ENCODE measurements at places on chromosomes 5 and 9. TPM values are rescaled to one million over a fixed set of nuclear protein-coding genes. Genes with fewer than 3 reads are reported as not detected.

Gene HAPLN1
- not detected for polyA plus RNA-seq

Gene IL9
- not detected for polyA plus RNA-seq

Gene GRXCR2
- not detected for polyA plus RNA-seq

Gene DDX4
- not detected for polyA plus RNA-seq

Gene CCDC171
- 1.0 TPM for polyA plus RNA-seq

Gene CAMK2A
- 0.67 TPM for polyA plus RNA-seq

Gene MED22
- polyA plus RNA-seq = 22.8 TPM

Gene RAPGEF6
- polyA plus RNA-seq = 5.9 TPM

Gene PKN3
- 16.7 TPM for polyA plus RNA-seq

Gene SV2C
- polyA plus RNA-seq = not detected

Gene MEGF10
- not detected for polyA plus RNA-seq

DNA sequence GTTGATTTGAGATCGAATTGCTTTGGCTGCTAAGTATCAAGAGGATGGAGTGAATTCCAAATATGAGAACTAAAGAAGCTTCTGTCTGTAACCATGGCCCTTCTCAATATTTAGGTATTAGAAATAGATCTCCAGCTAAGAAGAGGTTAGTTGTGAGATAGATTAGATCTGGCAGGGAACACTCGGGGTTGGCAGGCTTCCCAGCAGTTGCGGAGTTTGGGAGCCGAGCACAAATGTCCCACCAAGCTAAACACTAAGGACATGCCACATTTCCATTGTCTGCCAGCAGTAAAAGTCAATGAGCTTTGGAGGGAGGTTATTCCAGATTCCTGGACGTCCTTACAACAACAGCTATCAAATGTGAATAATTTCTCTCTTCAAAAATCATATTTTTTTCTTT lies 85.8 kb downstream of the TAF11L14 start:
- no peak for DNase-seq

GRCh38 chr5:101534491-101535110 lies 631.5 kb upstream of the ST8SIA4 start:
- no peak for DNase-seq

DNA sequence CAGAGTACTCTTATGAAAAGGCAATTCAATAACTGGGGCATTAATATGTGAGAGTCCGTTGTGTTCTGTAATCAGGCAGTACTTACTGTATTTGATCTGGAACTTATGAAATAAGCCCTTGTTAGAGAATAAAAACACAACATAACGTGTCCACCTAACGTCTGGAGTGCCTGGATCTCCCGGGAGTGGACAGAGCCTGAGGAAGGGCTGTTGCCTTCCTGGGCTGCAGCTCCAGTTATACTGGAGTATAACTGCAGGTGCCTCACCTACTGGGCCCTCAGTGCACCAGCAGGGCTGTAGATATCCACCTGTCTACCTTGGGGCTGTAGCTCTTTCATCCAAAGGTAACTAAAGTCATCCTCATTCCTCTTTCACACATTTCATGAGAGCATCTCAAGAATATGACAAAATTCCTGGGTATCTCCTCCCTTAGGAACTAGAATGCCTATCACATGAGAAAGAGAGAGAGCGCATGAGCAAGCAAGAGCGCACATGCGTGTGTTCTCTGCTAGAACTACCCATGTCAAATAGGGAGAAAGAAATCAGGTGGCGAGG lies 200.1 kb downstream of the GAPVD1 start:
- DNase-seq = no peak

DNA sequence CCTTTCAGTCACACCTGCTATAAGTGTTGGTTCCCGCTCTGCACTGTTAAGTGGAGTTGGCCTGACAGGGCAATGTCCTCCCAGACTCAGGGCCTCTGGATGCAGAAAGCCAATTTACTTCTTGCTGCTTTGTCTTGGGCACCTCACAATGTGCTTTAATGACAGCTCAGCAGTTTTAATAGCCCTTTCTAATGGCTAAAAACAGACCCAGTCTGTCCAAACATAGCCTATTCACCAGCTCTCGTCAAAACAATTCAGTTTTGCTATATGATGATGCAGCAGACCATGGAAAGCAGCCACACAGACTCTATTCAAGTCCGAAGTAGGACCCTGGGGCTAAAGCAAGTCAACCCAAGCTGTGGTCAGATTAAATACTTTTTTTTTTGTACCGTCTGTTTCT lies 529.1 kb upstream of the SEMA6A start:
- no peak for DNase-seq

DNA sequence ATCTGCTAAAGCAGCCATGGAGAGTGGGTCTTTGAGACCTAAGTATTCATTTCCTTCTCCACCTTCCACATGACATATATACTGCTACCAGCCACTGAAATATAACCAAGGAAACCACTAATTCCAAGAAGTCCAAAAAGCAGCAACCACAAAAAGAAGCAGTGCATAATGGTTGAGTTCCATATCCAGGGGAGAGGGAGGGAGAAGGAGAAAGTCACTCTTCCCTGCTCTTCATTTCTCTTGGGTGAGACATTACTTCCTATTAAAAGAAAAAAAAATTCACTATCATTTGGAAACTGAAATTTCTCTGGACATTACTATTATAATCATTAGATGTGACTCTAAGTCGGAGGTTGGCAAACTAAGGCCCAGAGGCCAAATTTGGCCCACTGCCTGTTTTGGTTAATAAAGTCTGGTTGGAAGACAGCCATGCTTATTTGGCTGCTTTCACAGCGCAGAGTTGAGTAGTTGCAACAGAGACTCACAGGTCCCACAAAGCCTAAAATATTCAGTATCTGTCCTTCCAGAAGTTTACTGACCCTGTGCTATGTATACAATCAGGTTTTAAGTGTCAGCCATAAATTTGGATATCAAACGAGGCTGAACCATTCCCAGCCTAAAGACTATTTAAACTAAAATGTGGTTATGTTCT lies 168.6 kb downstream of the MPDZ start:
- DNase-seq = no peak

GRCh38 chr9:75892216-75892911 lies 1.9 kb downstream of the PCSK5 start:
- DNase-seq = peak; percentile 22

- no peak for DNase-seq
Measured at GRCh38 chr9:123753669-123754258, 176.2 kb downstream of the DENND1A start.

DNA sequence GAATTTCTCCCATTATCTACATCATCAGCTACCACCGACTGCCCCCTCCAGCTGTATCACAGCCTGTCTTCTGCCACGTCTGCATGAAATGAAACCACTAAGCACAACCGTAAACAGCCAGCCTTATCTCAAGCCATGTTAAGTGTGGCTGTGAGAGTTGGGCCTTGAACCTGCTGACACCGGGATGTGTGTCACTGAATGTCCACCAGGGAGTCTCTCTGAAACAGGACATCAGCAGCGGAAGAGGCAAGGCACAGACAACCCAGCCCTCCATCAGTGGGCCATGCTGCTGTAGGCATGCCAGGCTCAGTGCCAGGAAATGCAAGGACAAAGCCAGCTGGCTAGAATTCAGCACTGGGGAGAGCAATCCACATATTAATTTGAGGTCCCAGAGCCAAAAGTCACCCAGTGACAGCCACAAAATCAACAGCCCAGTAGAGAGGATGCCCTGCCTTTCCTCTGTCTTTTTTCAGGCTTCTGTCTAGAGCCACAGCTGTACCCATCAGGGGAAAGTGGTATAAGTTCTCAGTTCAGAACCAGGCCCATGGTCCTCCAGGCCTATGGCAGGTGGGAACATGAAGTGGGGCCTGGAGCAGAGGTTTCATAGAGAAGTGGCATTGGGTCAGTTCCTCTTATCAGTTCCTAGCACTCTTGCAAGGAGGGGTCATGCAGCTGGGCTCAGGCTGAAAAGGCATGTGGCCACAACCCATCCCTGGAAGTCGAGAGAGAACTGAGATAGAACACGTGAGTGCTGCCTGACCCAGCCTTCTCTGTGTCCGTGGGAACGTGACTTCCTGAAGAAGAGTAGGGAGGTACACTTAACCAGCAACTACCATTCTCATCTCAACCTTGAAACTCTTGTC lies 199.4 kb downstream of the ESM1 start:
- no peak for DNase-seq

- DNase-seq = no peak
Measured at GRCh38 chr5:31921852-31922305, 252.2 kb downstream of the GOLPH3 start.

- DNase-seq = no peak
Measured at GRCh38 chr5:168648016-168648415, 68.8 kb upstream of the PANK3 start.

GRCh38 chr9:72065076-72065475 lies 4.7 kb upstream of the C9orf57 start:
- DNase-seq = no peak

DNA sequence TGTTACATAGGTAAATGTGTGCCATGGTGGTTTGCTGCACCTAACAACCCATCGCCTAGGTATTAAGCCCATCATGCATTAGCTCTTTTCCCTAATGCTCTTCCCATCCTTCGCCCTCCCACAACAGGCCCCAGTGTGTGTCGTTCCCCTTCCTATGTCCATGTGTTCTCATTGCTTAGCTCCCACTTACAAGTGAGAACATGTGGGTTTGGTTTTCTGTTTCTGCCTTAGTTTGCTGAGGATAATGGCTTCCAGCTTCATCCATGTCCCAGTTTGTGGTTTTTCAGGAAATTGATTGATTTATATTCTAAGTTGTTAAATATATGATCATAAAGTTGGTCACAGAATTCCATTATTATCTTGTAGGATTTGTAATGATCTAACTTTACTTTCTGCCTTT lies 85.3 kb upstream of the CAST start:
- DNase-seq = no peak

DNA sequence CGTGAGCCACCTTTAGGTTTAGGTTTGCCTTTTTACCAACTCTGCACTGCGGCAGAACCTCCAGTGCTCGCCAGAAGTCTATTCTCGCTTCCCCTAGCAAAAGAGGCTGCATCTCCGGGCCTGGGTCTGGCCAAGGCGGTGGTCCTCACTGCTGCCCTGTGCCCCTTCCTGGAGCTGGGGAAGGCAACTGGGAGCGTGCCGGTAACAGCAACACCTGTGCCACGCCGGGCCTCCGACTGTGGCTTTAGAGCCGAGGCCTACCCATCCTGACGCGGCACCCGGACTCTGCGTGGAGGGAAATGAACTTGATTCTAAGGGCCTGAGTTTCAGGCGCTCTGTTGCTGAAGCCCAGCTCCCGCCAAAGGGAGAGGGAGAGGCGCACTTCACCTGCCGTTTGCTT lies 82.4 kb upstream of the SPATA31C2 start:
- DNase-seq = no peak

DNA sequence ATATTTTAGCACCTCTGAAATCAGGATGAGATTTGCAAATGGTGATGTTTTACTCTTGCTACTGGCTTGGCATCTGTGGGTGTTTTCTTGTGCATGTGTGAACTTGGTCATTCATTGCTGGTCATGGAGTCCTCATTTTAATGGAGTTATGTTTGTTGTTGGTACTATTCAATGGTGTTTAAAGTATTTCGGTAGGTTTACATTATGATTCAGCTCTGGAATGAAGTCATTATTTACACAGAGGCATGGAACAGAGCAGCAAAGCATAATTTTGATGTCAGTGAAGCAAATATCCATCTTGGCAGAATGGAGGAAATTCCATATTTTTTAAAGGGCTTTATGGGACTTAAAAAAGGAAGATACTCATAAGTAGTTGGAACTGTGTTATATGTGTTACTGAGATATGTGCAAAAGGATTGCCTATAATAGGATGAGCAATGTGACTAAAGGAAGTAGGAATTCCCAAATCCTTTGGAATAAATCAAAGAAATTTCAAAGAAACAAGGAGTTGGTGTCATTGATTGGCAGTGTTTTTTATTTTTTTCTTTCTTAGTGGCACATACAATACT lies 147.4 kb downstream of the ACTBL2 start:
- DNase-seq = peak; percentile 70

DNA sequence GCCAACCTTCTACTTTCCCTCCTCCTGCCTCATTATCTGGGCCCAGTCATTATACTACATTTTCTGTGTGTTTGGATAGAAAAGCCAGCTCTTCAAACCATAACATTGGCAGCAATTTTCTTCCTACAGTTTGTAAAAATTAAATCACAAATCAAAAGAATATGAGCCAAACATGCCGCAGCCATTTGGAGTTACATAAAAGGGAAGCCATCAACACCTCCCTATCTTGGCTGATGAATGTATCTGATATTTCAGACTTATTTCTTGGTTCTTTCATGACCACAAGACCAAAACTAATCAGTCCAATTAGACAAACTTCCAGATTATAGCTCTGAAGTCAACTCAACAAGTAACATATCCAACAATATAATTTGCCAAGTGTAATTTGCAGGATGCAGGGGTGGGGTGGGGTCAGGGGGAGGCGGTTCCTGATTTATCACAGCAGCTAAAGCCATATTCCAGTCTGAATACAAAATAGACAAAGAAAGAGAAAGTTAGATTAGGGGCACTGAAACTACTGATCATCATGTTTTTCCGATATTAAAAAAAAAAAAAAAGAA lies 89.4 kb upstream of the CNTLN start:
- DNase-seq = no peak

- no peak for DNase-seq
Measured at GRCh38 chr5:154101184-154101583, 62.4 kb downstream of the MFAP3 start.

DNA sequence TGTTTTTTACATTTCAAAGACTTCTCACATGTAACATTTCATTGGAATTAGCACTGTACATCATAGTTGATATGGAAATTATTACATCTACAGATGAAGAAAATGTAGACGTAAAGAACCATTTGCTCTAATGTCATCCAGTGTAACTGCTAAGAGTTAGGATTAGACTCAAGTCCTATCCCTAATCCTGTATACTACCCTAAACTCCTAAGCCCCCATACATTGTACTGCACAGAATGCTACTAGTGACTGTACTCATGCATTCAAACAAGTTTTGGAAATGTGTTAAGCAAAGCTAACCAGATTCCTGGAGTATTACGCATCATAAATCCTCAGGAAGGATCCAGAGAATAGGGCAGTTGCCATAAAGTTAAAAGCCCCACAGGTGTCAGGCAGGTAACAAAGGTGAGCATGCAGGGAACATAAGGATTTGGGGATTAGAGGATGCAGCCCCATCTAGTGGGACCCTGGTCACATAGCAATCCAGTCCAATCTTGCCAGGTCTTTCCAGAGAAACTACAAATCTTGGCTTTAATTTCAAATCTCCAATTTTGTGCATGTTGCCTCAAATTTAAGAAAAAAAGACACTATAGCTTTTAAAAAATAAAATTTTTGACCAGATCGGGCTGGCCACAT lies 32.0 kb downstream of the HAVCR1 start:
- peak; percentile 44 for DNase-seq

GRCh38 chr9:92547356-92547755 lies 11.6 kb upstream of the ECM2 start:
- no peak for DNase-seq

DNA sequence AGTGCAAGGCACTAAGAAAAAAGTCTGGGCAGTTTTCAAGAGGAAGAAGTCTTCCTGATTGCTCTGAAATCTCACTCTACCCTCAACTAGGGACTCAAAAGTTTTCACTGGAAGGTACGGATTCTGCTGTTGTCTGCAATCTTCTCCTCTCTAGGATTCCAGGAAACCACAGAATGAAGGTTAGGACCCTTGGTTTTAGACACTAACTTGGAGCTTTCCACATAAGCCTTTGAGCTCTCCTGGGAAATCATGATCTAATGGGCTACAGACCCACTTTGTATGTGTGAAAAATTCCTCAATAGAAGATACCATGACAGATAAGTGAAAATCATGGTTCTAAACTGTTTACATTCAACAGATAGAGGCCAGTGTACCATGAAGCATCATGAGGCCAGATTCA lies 265.1 kb downstream of the PSAT1 start:
- DNase-seq = no peak

GRCh38 chr9:134500931-134501760 lies 140.5 kb upstream of the COL5A1 start:
- DNase-seq = no peak

- no peak for DNase-seq
Measured at GRCh38 chr5:157613385-157614245, 38.0 kb upstream of the ADAM19 start.

GRCh38 chr9:130693101-130693425 lies 517 bp upstream of the EXOSC2 start:
- DNase-seq = no peak
